Frontal cortex (tissue), 4 donors: ENCODE measurements at places on chromosomes 3 and 15. TPM values are rescaled to one million over a fixed set of nuclear protein-coding genes. Genes with fewer than 3 reads are reported as not detected.
A peak's percentile ranks its signal among the peaks of the same experiment; 100 is the strongest.

DNA sequence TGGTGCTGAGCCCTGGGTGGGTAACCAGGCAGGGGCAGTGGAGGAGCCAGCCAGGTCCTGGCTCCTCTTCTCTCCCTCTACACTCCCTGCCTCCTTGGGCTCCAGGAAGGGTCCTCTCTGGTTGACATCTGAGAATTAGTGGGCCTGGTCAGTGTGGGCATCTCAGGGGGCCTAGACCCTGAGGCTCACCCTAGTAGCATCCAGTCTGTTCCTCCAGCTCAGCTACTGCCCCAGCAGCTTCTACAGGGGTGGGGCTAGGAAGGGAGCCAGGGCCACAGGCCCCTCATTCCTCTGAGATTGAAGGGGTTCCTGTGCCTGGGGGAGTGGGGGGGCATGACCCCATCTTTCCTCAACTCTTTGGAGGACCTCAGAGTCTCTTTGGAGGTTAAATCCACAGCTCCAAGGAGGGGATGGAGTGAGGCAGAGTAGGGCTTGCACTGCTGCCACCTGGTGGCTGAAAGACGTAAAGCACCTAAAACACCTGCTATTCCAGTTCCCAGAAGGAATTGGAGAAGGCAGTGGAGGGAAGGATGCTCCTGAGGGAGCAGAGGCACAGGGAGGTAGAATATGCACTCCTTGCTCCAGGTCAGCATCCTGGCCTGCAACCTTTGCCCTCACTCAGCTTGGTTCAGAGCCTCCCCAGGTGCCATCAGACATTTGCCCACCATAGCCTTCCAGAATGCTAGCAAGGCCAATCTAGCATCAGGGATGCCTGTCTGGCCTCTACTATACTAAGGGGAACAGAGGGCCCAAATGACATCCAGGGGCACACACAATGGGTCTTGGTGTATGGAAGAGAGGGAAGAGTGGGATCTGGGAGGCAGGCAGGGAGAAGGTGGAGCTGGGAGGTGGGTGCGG is 25.1 kb downstream of the C3orf18 start:
- peak; percentile 68 for DNase-seq

DNA sequence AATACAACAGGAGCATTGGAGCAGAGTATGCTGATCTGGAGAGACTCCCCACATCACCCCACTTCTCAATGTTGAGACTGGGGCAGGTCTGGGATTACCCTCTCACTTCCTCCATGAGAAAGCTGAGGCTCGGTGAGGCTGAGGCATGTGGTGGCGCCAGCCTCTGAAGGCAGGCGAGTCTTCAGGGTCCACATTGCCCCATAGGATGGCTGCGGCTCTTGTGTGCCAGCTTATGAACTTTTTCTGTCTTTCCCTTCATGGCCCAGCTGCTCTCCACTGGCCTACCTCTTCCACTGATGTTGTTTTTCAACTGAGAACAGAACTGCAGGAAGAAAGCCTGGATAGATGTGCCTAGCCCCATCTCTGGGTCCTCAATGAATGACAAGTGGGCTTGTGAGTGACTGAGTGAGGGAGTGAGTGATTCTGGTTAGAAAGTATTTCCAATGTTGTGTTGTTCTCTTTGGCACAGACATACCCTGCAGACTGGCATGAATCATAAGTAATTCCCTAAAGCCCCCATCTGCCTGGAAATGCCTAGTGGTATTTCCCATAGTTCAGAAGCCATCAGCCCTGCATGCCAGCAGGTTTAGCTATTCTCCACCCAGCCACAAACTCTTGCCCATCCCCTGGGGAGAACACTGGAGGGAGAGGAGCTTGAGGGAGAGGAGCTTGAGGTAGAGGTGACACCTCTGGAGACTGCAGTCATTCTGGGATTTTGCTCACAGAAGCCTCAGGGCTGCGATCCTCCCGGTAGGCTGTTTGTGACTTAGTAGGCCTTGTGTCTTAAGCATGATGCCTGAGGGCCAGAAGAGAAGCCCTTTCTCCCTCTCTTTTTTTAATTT is 56.9 kb downstream of the AMOTL2 start:
- no peak for DNase-seq

DNA sequence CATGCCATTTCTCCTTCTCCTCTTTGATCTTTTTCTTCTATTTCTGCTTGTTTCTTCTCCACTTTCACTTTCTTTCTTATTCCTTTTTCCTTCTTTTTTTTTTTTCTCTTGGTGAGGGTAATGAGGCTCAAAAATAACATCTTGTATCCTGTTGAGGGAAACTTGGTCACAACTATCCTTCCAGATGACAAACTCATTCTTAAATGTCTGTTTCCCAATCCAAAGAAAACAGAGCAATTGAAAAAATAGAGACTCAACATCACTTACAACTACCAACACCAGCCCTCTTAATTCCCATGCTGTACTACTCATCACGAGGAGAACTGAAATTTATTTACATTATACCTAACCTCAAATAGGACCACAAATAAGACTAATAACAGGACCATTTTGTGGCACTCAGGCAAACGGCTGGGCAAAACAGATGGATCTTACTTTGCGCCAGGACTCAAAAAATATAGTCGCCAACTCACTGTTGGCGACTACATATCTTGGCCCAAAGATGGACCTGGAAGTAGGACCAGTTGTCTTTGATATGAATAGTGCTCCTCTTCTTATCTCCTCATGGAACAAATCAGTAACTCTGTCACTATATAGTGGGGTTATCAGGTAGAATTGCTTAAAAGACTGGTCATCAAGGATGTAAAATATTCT is 343.9 kb downstream of the ZBTB20 start:
- DNase-seq, result no peak

- DNase-seq, result no peak
These were observed 21.5 kb downstream of the FAM174B start for GRCh38 chr15:92634060-92634459.

GRCh38 chr3:78140866-78141265 is 1101.0 kb downstream of the ROBO2 start:
- DNase-seq, result no peak

TMC3 gene
- under 0.01 TPM for total RNA-seq

CDCP1 gene
- total RNA-seq, result 0.41 TPM
